ENCODE measurements at places on chromosomes 11 and 22.
A peak's percentile ranks its signal among the peaks of the same experiment; 100 is the strongest.

GRCh38 chr11:118608360-118609227 lies 1.2 kb downstream of the PHLDB1 start:
- DNase-seq = peak; percentile 50

- no peak for DNase-seq
Measured at GRCh38 chr22:43652845-43653244, 159.3 kb downstream of the EFCAB6 start.

DNA sequence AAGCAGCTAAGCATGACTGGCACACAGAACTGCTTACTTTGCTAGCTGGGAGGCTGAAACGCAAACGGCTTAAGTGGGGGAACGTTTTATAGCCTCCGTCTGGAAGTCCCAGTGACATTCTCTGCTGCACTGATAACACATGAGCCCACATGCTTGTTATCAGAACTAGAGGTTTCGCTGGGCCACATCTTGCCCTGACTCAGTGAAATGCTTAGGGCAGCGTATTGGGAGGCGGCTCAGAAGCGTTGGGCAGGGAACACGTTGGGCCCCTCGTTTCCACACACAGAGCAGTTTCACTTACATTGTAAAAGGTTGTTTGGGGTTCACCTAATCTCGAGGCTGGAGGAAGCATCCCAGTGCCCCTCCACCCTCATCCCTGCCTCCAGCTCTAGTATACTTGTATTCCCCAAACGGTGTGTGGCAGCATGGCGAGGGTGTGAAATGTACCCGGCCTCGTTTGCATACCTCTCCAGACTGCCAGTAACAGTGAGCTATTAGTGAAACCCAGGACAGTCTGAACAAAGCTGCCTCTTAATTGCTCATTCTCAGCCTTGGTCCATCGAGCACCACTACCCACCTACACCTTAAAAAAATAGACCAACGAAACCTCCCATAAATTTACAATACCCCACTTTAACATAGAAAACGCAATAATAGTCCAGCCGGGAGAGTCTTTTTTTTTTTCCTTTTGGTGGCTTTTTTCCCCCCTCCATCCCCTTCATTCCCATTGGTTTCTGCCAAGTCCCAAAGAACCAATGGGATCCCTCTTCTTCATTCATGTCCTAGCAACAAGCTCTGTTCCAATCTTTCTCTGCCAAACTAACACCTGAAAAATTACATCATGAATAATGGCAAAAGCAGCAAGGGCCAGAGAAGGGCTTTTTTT lies 218.8 kb upstream of the SORL1-AS1 start:
- DNase-seq = no peak

- no peak for DNase-seq
Measured at GRCh38 chr11:61343792-61344745, 11.0 kb downstream of the TKFC start.

- DNase-seq = no peak
Measured at GRCh38 chr22:19821523-19822300, 33.0 kb downstream of the GNB1L start.

GRCh38 chr11:84129961-84130576 lies 843.9 kb upstream of the CCDC90B start:
- no peak for DNase-seq

- no peak for DNase-seq
Measured at GRCh38 chr11:32099516-32099915, 8.6 kb downstream of the RCN1 start.

DNA sequence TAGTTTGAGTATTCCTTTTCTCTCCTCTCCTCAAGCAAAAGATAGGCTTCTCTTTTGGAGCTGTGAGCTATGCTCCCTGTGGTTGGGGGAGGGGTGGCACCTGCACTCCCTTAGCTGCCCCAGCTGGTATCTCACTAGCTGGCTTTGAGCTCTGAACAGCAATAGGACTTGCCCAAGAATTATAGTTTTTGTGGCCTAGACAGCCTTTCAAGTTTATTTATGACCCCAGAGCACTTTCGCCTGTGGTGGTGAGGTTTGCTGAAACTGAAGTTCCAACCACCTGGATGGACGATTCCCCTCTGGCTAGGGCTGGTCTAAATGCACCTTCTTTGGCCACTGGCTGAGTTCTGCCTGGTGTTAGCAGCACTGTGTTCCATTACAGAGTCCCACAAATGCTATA lies 37.1 kb upstream of the SLC37A2 start:
- no peak for DNase-seq

DNA sequence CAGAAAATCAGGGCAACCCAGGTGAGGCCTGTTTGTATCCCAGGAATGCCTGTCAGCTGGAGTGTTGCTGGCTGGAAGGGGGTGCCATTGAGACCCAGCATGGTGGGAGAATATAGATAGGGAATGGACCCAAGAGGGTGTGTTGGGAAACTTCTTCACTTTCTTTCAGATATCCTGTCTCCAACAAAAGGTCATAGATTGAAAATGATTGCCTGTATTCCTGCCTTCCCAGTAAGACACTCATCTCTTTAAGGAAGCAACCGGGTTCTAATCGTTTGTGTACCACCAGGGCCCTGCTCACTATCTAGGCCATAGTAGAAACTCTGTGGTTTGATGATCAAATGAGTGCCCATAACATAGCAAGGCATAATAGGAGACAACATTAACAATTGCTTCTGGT lies at the start of gene OR51I1:
Gene OR51I1 (minus strand): TSS at position 101 of the 400 bp plus-strand sequence. CDS start 0 bp downstream, at position 101.
- no peak for DNase-seq

DNA sequence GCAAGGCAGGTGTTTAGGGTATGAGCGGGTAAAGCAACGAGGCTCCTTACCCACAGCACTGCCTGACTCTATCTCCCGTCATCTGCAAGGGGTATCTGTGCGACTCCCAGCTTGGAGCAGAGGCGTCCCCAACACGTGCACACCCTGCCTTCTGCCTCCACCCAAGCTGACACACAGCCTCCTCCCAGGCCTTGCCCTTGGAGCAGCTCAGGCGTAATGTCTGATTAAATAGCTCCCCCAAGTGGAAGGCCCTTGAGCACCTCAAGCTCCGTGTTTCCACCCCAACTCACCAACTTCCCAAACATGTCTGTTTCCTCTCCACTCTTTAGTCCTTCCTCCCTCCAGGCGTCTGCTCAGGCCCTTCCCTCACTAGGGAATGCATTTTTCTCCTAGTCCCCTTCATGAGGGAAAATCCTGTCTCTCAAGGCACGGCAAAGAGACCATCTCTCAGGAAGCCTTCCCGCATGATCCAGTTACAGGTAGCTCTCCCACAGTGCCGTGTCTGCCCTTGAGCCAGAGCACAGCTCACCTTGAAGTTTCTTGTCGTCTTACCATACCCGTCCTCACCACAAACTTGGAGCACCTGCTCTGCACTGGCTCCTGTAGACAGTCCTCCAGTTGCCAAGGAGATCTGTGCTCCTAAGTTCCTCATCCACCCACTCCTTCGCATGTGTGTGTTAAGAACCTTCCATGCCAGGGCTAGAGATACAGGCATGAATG lies 15.8 kb downstream of the CYB5R2 start:
- DNase-seq = peak; percentile 70

DNA sequence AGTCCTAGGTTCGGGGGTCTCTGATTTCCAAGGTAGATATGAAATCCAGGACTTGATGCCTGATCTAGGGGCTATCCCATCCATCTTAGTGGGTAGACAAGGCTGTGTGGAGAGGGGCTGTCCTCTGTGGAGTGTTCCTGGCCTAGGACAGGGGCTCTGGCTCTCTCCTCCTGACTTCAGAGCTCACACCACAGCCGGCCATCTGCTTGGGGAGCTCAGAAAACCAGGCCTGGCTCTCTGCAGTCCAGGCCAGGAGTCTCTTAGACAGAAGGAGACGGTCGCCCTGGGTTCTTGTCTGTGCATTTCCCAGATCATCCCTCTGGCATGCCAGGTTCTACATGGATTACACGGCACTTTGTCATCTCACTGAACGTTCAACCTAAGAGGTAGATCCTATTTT lies 17.9 kb downstream of the TUB start:
- no peak for DNase-seq

GRCh38 chr11:45486461-45486860 lies 179.0 kb downstream of the CHST1 start:
- DNase-seq = no peak

GRCh38 chr11:35624316-35624715 lies 6.1 kb downstream of the FJX1 start:
- no peak for DNase-seq

All from substantia nigra (tissue), 51 donors.